ENCODE measurements at places on chromosomes 11 and 22. TPM values are rescaled to one million over a fixed set of nuclear protein-coding genes. Genes with fewer than 3 reads are reported as not detected.

Gene MOGAT2
- polyA plus RNA-seq, result not detected

Gene RASD2
- not detected for polyA plus RNA-seq

Gene OR51B4
- not detected for polyA plus RNA-seq

Gene TBX1
- polyA plus RNA-seq, result 0.12 TPM

Gene SLC22A12
- polyA plus RNA-seq, result not detected

Gene TMEM45B
- polyA plus RNA-seq, result not detected

Gene APOL5
- not detected for polyA plus RNA-seq
